ENCODE measurements at places on chromosomes 3 and 15. TPM values are rescaled to one million over a fixed set of nuclear protein-coding genes. Genes with fewer than 3 reads are reported as not detected.

GRCh38 chr3:66256806-66257205 lies 36.0 kb downstream of the SLC25A26 start:
- no peak for DNase-seq

RYK gene
- total RNA-seq = 19.8 TPM

DNA sequence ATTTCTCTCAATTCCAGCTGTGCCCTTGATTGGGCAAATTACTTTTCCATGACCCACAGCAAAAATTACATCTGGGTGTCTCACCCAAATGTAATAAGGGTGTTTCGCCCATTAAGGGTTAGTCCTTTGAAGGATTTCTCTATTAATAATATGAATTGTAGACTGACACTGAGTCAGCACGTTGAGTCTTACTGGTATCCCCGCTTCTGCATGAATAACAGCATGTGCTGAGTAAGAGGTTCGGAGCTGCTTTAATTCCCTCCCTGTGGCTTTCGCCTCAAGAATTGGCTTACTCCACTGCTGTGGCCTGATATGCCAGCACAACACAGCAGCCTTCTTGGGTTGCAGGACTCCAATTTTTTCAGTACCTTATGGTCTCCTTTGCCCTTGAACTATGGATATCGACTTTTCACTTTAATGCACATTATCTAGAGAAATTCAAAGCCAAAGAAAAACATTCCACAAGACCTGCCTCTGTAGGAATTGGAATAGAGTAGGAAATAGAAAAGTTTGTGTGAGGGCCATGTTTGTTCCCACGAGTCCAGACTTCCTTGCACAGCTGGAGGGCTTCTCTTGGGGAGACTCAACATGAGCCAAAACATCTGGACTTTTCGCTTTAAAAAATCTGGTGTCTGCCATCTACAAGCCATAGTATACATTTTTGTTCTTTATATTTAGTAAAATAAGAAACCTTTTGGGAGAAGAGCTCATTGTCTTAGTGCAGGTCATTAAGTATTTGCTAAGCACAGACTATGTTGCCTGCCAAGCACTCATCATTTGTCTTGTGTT lies 20.7 kb upstream of the ERC2 start:
- DNase-seq = no peak

DNA sequence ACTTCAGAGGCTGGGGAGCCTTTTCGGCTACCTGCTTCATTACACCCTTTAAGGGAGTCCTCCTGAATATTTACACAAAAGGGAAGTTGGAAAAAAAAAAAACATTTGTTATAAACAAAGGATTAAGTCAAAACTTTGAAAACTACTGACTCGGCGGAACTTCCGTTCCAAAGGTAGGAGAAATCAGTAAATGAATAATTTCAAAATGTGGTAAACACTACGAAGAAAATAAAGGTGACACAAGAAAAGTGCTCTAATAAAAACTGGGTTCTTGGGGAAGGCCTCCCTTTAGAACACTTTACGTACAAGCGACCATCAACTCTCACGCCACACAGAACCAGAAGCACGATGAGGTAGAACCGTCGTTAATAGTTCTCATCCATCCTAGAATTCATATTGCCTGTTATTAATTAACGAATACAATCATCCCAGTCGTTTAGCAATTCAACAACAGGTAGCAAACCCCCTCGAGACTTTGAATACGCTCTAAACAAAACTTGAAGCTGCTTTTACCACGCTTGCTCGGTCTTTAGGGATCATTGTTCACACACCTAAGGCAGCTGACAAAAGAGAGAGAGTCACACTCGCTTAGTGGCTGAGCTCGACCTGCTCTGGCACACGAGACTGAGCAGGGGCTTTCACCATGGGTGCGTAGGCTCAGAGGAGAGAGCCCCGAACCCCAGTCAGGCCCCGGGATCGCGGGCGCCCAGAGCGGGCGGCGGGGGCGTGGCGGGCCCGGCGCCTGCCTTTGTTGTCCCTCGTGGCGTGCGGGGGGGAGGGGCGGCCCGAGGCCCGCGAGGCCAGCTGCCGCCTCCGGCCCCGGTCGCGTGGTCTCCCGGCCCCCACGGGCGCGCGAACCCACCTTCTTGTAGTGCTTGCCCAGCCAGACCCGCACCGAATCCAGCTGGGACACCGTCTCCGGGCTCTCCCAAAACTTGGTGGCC lies 680 bp downstream of the SMARCC1 start:
- peak; percentile 70 for DNase-seq

GRCh38 chr3:30538791-30539190 lies 67.6 kb upstream of the TGFBR2 start:
- DNase-seq = no peak

TIMP4 gene
- total RNA-seq = not detected

- peak; percentile 29 for DNase-seq
Observed at GRCh38 chr3:142808103-142808917, 80.6 kb downstream of the PCOLCE2 start.

RNU5B-1 gene
- not detected for total RNA-seq

RLBP1 gene
- not detected for total RNA-seq

SIDT1 gene
- total RNA-seq = 21.0 TPM

RNF111 gene
- 30.5 TPM for total RNA-seq

DNA sequence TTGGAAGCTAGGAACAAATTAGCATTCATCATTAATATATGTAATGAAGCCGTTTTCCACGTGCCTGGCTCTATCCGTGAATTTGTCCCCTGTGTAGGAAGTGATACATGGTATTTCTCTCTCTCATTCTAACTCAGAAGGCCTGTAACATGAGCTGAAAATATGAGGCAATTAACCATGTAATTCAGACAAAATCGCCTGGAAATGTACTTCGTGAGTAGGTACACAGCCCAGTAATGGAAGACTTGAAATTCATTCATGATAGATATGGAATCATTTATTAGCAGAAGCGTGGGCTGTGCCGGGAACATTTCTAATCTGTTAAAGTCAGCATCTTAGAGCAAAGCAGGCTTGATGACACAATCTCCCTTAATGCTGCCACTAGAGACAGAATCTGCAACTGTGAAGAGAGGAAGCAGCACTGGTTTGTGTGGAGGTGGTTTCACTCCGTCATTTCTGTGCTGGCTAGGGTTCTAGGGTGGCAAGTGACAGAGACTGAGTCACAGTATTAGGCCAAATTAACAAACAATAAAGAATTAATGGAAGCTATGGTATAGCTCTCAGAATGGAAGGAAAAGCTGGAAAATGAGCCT lies 225.0 kb upstream of the PROK2 start:
- DNase-seq = peak; percentile 16

- DNase-seq = peak; percentile 65
Observed at GRCh38 chr3:97821287-97821773, 481 bp upstream of the CRYBG3 start.

- DNase-seq = no peak
Observed at GRCh38 chr15:31590609-31591008, 264.0 kb downstream of the KLF13 start.

WNT7A gene
- total RNA-seq = 0.09 TPM

- DNase-seq = no peak
Observed at GRCh38 chr3:186757686-186758220, 25.6 kb upstream of the EIF4A2 start.

DNA sequence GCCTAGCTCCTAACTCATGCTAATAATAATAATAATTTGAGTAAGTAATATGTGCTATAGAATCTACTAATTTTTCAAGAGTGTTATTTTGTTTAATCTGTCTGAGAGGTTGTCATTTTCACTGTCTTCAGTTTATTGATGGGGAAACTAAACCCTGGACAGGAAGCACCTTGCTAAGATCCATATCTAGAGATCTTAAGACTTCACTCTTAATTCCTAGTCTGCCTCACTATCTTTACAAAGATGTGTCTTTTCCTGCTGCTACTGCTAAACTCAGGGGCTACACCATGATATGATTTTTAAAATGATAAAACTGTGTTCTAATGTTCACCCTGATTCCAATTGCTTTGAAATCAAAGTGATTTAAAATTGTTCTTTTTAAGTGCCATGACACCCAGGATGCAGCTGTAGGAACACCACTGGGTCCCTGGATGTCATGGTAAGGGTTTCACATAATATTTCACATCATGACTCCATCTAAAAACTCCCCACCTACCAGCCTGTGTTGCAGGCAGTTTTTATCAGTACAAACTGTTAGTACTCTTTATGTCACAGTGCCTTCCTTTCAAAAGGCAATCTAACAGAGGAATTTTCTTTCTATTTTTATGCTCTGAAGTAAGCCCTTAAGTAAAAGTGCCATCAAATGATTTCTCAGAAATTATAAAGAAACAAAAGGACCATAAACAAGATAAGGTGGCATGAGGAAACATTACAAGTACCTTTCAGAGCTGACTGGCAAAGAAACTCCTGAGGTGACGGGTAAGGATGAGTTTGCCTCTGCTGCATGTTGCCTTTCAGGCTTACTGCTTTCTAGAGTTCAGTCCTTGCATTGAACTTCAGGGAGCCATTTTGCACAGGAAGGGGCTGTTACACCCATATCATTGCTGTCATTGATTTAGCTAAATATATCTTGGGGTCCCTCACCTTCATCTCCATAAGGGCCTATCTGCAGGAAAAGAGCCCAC lies 160.1 kb upstream of the SATB1 start:
- no peak for DNase-seq

GRCh38 chr15:93138681-93139250 lies 49.8 kb upstream of the RGMA start:
- DNase-seq = no peak

- DNase-seq = no peak
Observed at GRCh38 chr3:119800844-119801243, 18.9 kb downstream of the NR1I2 start.

GRCh38 chr3:50255251-50255615 lies 13.7 kb upstream of the SEMA3B start:
- DNase-seq = no peak

ILDR1 gene
- total RNA-seq = not detected

DNA sequence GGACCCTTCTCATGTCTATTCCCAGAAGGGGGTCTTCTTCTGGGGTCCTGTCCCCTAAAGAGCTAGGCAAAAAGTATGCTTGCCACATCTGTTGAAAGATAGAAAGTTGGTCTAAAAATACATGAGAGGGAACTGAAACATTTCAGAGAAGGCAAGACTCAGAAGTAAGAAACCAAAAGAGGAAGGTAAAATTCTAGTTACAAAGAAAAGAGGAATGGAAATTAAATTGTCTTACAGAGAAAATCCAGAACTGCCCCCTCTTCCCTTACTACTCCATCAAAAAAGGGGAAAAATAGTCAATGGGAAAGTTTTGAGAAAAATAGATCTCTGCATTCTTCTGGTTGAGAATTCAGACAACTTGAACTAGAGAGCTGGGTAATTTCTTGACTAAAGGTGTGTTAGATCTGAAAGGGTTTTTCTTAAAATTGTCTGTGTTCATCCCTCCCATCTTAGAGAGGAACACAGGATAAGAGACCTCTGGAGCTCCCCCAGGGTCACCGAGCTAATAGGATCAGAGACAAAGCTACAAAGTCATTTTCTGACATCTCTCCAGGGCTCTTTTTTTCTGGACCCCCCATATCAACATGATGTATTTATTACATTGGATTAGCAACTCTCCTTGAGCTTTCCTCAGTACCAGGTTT lies 32.3 kb upstream of the CCR2 start:
- DNase-seq = no peak

DNA sequence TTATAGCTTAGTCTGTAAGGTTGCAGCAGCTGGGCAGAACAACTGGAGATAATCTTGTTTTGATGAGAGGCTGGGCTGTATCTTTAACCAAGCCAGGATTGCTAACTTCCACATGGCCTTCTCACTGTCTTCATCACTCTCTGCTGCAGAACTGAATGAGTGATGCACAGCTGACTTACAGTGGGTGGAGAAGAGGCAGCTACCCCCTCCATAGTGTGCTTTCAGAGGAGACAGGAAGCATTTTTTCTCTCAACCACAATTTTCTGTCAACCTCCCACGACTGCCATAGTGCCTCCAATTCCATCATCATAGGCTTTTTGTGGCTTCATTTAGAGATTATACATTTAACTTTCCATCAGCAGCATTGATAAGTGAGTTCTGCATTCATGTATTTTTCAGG lies 168.2 kb downstream of the CLSTN2 start:
- DNase-seq = no peak

- no peak for DNase-seq
Observed at GRCh38 chr3:143685491-143685890, 162.8 kb downstream of the SLC9A9 start.

ITIH1 gene
- not detected for total RNA-seq

WDR76 gene
- 69.9 TPM for total RNA-seq

DNA sequence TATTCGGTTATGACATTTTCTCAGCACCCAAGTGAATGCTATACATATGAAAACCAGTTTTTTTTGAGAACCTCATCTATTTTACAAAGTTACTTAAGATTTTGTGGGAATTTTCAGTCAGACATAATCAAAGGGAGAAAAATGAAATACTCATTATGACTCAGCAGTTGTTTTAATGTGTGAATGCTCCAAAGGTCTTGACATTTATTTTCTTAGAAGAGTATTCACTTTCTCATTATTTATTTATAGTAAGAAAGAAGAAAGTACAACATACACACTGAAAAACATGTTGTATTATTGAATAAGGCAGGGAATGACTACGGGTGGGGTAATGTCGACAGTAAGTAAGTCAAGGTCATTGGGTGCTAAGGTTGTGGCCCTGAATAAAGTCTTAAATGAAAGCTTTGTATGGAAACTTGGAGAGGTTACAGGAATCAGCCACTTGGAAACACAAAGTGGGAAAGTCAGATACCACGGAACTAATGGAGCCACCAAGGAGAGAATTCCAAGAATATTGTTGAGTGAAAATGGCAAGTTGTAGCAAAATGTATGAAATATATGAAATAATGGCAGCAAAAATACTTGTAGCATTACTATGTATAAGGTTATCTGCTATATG lies 844.5 kb downstream of the TBL1XR1 start:
- no peak for DNase-seq

- DNase-seq = no peak
Observed at GRCh38 chr15:52094811-52095584, 17.6 kb downstream of the BCL2L10 start.

DNA sequence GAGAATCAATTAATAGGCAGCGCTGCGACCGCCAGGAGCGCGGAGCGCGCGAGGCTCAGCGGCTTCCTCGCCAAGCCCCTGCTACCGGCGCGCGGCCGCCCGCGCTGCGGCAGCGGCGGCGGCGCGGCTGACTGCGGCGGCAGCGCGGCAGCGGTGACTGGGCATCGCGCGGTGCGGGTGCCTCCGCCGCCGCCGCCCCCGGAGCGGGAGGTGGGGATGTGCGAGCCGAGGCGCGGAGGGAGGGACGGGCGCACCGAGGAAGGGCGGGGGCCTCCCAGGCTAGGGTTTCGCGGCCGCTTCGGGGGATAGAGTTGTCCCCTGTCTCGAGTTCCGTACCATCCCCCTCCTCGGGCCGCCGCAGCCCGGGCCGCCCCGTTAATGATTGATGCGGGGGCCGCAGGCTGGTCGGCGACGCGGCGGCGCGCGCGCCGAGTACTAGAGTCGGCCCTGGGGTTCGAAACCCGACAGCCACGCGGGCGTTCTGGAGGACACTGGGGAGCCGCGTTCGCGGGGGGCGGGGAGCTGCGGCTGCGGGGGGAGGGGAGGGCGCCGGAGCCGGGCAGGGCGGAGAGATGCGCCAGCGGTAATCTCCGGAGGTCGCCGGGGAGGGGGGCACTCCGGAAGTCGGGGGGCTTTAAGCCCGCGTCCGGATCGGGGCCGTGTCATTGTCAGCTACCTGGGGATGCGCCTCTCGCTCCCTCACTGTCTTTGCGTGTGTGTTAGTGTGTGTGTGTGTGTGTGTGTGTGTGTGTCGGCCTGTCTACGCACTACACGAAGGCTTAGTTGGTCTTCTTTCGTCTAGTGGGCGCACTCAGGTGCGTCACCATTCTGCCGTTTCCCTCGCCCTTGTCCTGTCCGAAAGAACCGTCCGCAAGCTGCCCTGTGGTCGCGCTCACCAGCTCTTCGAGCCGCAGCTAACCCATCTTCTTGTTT lies at the start of gene PAQR9:
Gene PAQR9 (minus strand): TSS at position 159 of the 933 bp plus-strand sequence. CDS start 338 bp downstream, outside the sequence.
- peak; percentile 23 for DNase-seq

GRCh38 chr3:67642734-67643133 lies 11.7 kb downstream of the SUCLG2 start:
- no peak for DNase-seq

Data from activated CD8-positive, alpha-beta T cell treated with anti-CD3 and anti-CD28 coated beads for 36 hours (primary cell).